ENCODE measurements at places on chromosomes 3 and 15. TPM values are rescaled to one million over a fixed set of nuclear protein-coding genes. Genes with fewer than 3 reads are reported as not detected.
A peak's percentile ranks its signal among the peaks of the same experiment; 100 is the strongest.

PP2D1 gene
- total RNA-seq, result not detected

C3orf22 gene
- total RNA-seq, result not detected

C3orf85 gene
- 33.4 TPM for total RNA-seq

PAQR5 gene
- total RNA-seq, result 2.1 TPM

SLC24A5 gene
- not detected for total RNA-seq

SLC12A1 gene
- not detected for total RNA-seq

SLMAP gene
- 44.5 TPM for total RNA-seq

HTR3E gene
- total RNA-seq, result not detected

SPATA12 gene
- total RNA-seq, result 0.08 TPM

LMAN1L gene
- not detected for total RNA-seq

- DNase-seq, result no peak
Observed at GRCh38 chr3:106710596-106710995, 666.6 kb upstream of the CCDC54 start.

DNA sequence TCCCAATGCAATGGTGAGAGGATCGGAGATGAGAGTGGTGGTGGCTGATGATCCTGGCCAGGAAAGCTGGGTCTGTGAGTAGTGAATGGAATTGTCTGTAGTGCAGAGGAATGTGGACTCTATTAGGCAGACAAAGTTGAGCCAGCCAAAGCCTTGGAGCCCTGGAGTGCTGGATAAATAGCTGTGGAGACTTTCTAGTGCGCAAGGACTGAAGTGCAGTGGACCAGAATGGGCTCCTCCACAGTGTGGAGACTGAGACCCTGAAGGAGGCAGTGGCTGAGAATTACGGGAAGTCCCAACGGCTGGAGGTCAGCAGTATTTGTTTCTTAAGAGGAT is 874 bp downstream of the ZNF662 start:
- no peak for DNase-seq

- DNase-seq, result no peak
Observed at GRCh38 chr15:77030928-77031375, 36.0 kb downstream of the PSTPIP1 start.

GRCh38 chr3:188385295-188385694 is 231.3 kb downstream of the LPP start:
- DNase-seq, result peak; percentile 43

- DNase-seq, result no peak
Observed at GRCh38 chr3:30984855-30985749, 90.6 kb upstream of the GADL1 start.

DNA sequence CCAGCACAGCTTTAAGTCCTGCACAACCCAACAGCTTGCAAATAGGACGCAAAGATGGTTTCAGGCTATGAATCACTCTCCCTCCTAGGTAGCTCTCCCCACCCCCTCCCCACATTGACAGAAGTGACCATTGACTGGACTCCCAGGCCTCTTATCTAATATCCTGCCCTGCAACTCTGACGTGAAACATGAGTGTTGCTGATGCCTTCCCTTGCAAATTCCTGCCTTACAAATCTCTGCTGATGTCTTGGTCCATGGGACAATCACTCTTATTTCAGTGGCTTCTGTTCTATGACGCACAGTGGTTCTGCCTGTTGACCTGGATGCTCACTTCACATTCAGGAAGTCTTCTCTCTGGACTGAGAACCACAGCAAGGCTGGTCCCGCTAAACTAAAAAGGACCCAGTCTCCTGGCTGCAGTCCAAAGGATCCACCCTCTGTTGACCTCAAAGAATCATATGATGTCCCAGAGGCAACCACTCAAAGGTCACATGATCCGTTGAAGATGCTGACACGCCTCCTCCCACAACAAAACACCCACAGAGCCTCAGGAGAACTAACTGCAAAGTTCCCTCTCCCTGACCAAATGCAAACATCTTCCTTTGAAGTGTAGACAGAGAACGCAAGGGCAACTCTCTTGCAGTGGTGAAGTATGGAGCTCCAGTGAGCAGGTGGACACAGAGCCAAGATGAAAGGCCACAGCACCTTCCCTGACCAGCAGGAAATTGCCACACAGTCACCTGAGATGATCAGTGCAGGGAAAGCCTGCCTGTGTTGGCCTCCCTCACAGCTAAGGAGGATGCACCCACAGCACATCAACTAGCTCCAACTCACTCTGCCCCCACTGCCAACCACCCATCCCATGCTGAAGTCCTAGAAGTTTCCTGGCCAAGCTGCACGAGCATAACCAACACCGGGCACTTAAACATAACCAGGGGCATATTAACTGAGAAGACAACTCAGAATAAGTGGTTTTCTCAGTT is 112.3 kb downstream of the ADAMTS17 start:
- no peak for DNase-seq

DNA sequence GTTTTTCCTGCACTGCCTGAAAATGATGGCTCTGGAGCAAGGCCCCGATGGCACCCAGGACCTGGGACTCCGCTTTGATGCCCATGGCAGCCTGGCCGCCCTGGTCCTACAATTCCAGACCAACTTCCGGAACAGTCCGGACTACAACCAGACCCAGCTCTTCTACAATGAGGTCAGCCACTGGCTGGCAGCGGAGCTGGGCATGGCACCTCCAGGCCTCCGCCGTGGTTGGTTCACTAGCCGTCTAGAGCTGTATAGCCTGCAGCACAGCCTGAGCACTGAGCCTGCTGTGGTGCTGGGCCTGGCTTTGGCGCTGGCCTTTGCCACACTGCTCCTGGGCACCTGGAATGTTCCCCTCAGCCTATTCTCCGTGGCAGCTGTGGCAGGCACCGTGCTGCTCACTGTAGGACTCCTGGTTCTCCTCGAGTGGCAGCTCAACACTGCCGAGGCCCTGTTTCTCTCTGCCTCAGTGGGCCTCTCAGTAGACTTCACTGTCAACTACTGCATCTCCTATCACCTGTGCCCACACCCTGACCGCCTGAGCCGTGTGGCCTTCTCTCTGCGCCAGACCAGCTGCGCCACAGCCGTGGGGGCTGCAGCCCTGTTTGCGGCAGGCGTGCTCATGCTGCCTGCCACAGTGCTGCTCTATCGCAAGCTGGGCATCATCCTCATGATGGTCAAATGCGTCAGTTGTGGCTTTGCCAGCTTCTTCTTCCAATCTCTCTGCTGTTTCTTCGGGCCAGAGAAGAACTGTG is 10.9 kb downstream of the DISP2 start:
- DNase-seq, result no peak

- no peak for DNase-seq
Observed at GRCh38 chr3:117735481-117736101, 1026.0 kb downstream of the TUSC7 start.

GRCh38 chr3:47399531-47400270 is 18.9 kb downstream of the PTPN23 start:
- no peak for DNase-seq

DNA sequence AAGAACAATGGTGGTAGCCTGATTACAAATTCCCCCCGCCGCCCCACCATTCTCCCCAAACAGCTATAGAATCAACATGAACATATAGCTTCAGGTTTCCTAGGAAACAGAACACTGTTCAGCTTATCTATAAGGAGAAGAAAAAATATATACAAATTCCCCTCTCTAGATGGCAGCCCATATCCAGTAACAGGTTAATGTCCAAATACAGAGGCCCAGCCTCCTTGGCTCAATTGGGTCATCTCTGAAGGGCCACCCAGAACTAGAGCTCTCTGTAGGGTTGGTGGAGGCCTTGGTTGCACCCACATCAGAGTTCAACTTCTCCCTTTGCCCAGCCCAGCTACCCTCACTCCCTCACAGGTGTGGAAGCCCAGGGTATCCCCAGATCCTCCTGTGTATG is 91.5 kb upstream of the ADAMTS17 start:
- no peak for DNase-seq

GRCh38 chr15:72285927-72286516 is 13.7 kb upstream of the PARP6 start:
- DNase-seq, result peak; percentile 52

- DNase-seq, result no peak
Observed at GRCh38 chr3:31979001-31979697, 1.9 kb downstream of the OSBPL10 start.

- peak; percentile 36 for DNase-seq
Observed at GRCh38 chr15:99435113-99435695, 130.6 kb upstream of the MEF2A start.

DNA sequence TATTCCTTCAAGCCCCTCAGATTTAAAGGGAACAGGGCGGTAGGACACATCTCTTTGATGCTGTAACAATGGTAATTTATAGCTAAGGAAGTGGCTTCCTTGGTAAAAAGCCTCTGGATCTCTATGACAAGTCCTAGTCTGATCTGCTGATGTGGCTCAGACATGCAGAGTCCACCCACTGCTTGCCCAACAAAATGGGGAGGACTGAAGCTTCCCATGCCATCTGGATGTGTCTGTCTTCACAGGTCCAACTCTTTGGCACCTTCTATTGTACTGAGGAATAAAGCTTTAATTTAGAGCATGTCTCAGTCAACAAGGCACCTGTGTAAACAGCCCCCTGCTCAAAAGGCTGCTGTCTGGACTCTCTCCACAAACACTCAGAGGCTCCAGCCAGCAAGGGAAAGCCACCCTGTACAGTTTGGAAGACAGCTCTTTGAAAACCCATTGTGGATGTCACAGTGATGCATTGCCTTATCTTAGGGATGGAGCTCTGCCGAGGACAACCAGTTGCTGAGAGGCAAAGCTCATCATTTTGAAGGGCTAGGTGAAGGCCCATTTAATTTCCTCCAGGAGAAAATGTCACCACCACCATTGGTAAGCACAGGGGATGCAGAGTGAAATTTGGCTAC is 348.6 kb upstream of the GRM7 start:
- DNase-seq, result no peak

DNA sequence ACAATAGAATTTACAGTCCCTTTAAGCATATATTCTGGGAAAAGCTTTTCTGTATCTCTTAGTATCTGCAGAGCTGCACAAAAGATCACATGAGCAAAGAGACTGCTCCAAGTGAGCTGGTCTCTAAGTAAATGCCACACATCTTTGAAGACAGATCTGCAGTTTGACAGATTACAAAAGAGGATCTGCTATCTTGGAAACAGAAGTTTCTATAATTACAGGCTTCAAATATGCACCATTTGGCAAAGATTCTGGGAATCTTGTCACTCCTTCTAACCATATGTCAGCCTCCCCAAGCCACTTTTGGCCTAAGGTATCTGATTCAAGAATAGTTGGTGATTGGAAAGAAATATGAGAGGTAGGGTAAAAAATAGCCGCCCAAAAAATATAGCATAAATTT is 9.6 kb upstream of the CFAP44 start:
- DNase-seq, result no peak

GRCh38 chr15:64152507-64153387 is 1.2 kb downstream of the SNX22 start:
- DNase-seq, result no peak

Measured in hepatocyte (in vitro differentiated cells).